ENCODE measurements at places on chromosomes 3 and 15.
A peak's percentile ranks its signal among the peaks of the same experiment; 100 is the strongest.

DNA sequence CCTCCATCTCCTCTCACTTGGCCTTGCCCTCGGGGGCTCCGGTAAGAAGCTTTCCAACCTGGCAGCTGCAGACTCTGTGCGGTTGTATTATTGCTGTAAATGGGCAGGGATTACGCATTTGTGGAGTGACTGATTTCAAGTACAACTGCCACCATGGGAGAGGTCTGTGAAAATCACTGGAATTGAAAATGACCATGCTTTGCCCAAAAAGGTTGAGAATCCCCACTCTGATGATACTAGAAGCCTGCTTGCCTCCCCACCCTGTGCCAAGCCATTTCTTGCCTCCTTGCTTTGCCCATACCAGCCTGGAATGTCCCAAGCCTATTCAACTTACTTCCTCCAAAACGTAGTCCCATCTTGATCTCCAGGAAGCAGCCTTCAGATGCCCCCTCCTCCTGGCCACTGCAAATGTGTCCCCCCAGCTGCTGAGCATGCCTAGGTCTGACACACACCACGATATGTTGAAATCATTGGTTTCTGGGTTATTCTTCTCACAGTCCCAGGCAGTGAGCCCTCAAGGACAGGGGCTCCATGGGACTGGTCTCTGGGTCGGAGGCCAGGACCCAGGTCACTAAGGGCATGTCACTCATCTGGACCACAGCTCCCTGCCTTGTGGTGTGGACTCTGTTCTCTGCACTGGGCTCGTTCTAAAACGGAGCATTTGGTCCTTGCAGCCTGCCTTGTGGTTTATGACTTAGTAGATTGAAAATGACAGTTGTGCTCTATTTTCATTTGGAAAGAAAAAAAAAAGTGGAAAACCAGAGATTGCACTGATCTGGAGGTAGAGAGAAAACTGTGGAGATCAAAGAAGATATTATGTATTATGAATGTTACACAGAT, 42.9 kb downstream of the SMAD3 start:
- DNase-seq = no peak

DNA sequence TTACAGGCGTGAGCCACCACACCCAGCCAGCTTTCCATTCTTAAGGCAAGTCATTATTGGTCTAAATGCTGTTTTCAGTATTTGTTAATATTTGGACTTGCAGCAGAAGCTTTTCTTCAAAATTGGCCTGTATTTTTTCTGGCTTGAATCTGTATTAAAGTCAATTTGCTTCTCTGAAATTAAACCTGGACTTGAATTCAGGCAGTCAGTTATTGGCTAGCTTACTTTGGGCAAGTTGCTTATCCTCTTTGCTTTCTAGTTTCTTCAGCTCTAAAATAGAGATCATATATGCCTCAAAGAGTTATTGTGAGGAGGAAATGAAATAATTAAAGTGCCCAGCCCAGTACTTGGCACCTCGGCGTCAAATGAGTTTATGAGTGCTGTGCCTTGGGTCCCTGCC, 17.3 kb downstream of the STARD9 start:
- DNase-seq = no peak

- no peak for DNase-seq
Observed at GRCh38 chr3:100103558-100104441, 10.5 kb downstream of the FILIP1L start.

GRCh38 chr3:64214381-64215018, 10.8 kb downstream of the PRICKLE2 start:
- no peak for DNase-seq

- peak; percentile 18 for DNase-seq
Observed at GRCh38 chr3:107846279-107846852, 244.5 kb downstream of the CD47 start.

DNA sequence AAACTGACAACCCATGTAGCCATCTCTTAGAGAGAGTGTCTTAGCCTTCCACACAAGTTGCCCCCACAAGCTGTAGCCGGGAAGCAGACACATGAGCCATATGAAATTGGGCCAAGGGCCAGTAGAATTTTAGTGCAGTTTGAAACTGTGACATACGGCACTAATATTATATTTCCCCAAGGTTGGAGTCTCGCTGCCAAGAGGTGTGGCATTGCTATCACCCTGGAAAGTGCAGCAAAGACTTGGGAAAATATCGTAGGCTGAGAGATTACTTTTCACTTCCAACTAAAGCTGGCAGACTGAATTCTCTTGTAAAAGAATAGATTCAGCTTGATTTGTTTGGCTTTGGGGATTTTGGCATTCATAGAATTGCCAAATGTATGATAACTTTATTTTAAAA, 89.2 kb downstream of the ECT2 start:
- no peak for DNase-seq

- DNase-seq = no peak
Observed at GRCh38 chr3:126003447-126004190, 34.6 kb downstream of the ROPN1B start.

DNA sequence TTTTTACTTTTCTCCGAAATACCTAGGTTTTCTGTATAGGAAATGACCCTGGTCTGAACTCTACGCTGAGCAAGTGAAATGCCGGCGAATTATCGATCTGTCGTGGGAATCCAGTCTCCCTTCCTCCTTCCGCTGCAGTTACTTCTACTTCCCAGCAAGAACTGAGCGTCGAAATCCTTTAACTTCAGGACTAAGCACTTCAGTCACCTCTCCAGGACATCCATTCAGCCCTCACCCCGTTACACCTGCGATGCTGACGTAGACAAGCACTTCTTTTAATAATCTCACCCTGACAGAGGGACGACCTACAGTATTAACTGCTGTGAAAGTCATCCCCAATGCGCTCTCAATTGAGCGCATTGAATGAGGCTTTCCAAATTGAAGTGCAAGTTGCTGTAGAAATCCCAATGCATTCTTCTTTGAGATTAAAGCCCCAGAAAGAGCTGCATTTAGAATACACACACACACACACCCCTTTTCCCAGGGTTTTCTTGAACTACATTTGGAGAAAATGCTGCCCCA, 1.3 kb downstream of the TOP2B start:
- DNase-seq = peak; percentile 37

- no peak for DNase-seq
Observed at GRCh38 chr15:69930754-69931153, 167.0 kb downstream of the TLE3 start.

DNA sequence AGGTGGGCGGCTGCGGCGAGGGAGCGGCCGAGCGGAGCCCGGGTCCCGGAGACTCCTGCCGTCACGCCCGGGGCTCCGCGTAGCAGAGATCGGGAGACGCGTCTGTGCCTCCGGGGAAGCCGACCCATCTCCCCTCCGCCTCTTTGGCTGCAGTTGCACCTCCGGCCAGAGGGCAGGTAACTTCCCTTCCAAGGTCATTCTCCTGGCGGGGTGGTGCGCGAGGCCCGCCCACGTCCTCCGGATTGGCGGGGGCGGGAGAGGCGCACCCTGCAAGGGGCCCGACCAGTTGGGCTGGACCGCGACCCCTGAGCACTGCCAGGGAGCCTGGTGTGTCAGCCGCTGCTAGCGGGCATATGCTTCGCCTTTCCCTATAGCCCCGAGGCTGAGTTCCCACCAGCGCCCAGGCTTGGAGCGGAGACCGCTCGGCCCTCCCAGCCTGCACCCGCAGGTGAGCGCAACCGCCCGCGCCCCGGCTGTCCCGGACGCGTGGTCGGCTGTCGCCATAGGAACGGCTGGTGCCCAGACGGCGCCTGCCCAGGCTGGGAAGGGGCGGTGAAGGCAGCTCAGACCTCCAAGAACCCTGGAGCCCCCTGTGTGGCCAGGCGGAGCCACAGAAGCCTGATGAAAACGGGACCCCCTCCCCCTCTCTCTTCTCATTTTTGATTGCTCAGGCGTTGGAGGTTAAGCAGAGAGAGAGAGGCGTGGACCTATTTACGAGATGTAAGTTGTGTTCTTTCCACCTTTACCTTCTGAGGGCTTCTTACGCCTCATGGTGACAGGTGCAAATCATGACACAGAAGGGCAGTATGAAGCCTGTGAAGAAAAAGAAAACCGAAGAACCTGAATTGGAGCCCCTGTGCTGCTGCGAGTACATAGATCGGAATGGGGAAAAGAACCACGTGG, 453 bp downstream of the ZDHHC23 start:
- peak; percentile 31 for DNase-seq

- DNase-seq = peak; percentile 18
Observed at GRCh38 chr3:72336821-72337479, 511.3 kb downstream of the SHQ1 start.

- DNase-seq = peak; percentile 85
Observed at GRCh38 chr3:184005941-184006507, 11.7 kb downstream of the ABCC5 start.

GRCh38 chr3:143617050-143617449, 231.2 kb downstream of the SLC9A9 start:
- DNase-seq = no peak

DNA sequence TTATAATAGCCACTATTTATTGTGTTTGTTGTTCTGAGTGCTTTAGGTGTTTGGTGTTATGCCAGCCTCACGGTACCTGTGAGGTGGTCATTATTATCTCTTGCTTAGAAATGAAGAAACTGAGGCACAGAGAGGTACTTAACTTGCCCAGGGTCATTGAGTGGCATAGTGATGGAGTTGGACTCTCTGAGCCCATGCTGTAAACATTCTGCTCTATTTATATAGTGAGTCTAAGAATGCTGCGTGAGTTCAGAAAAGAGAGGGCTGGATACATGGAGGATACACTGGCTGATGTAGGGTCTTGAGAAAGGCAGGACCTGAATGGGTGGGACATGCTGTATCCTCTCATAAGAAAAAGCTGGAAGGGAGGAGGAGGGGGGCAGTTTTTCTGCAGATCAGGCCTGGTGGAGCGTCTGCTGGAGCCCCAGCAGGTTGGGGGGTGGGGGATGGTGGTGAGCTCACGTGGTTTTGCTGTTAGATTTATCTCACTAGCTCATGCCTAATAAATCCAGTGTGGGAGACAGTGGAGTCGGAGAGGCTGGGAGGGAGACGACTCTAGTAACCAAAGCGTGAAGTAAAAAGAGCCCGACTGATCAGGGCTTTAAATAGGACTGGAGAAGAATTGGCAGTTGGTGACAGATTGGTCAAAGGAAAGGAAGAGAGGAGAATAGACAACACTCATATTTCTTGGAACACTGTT, 16.0 kb downstream of the MED12L start:
- no peak for DNase-seq

DNA sequence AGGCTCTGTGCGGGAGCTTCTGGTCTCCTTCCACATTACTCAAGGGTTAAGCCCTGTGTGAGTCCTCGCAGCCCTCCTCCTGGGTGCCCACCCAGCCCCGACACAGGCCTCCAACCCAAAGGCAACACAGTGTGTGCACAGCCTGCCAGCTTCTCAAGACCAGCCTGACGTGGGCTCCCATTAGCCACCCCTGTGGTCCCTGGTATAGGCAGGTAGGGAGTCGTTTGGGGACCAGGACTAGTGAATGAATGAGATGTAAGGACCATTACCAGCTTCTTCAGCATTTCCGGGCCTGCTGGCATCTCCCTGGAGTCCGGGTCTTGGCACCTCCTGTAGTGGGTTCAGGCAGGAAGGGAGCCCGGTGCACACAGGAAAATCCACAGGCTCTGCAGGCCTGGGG, 20.2 kb upstream of the PLXNA1 start:
- no peak for DNase-seq

GRCh38 chr3:145159640-145160039, 1001.3 kb downstream of the PLOD2 start:
- no peak for DNase-seq

GRCh38 chr3:177816667-177817208, 619.5 kb upstream of the TBL1XR1 start:
- no peak for DNase-seq

GRCh38 chr15:70355275-70355795, 257.6 kb upstream of the TLE3 start:
- DNase-seq = no peak

GRCh38 chr3:106457281-106458180, 588.7 kb upstream of the CBLB start:
- peak; percentile 13 for DNase-seq

DNA sequence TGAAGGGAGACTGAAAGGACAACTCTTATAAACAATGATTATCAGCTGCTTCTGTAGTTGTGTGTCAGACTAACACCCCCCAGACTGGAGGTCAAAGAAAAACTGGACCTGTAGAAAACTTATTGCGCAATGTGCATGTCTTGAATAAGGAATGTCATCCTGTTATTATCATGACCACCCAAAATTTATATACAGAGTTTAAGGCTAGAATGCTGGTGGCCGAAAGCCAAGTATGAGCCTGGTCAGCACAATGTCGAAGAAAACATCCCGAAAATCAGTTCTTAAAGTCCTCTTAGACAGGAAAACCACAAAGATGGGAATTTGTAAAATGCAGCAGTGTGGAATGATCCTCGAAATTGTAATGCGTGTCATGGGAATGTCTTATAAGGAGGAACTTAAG, 29.3 kb downstream of the RFTN1 start:
- no peak for DNase-seq

DNA sequence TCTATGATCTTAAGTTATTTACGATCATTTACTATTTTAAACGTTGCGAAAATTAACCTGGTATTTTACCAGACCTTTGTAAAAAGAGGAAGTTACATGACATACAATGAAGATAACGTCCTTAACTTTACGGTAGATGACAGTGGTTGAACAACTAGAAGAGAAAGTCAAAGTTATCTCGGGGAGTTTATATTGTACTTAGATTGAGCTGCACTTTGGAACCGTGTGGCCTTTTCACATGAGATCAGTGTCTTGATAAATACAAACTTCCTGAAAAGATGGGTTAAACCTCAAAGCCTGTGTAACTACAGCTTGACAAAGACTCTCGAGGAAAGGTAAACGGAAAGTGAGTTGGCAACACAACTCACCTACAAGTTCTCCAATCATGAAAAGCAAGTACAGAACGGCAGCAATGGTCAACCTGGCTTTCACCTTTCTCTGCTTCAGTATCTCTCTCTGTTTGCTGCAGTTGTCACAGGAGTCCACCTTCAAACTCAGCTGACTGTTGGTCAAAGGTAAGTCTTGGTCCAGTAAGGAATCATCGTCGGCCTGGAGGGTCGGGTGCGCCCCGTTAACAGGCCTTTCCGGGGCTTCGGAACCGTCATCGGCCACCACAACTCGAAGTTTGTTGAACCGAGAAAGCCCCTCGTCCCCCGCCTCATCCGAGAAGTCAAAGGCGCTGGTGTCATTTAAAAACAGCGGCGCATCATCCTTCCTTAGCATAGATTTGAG, 793 bp downstream of the SLC30A4 start:
- DNase-seq = no peak

DNA sequence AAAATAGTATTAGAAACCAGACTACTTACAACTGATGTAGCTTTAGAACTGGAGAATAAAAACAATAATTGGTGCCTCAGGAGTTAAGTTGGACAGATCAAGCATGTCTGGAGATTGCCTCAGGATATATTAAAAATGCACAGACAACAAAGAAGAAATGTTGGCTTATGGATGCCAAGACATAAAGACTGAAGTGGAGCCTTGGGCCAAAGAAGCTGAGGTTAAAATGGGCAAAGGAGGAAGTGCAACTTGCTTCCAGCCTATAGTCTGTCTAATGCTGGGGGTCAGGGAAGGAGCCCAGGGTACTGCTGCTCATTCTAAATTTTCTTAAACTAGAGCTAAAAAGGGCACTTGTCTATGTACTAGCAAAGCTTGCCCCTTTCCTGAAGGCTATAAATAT, 77.5 kb downstream of the ESYT3 start:
- no peak for DNase-seq

All from NCI-H510A (cell line).